ENCODE measurements at places on chromosomes 4 and X. TPM values are rescaled to one million over a fixed set of nuclear protein-coding genes. Genes with fewer than 3 reads are reported as not detected.

The EVC2 gene
- 7.8 TPM for total RNA-seq

The NAT8L gene
- total RNA-seq, result 0.13 TPM

The UBA6 gene
- 149 TPM for total RNA-seq

The POU4F2 gene
- total RNA-seq, result not detected

Data from smooth muscle cell of the pulmonary artery (primary cell).